HT-29 (cell line): ENCODE measurements at places on chromosomes 5 and 9. TPM values are rescaled to one million over a fixed set of nuclear protein-coding genes. Genes with fewer than 3 reads are reported as not detected.
A peak's percentile ranks its signal among the peaks of the same experiment; 100 is the strongest.

Gene PCDHA8
- total RNA-seq = not detected in 2 replicates

- DNase-seq = peak; percentile 53
These were observed at the start of gene SHB for GRCh38 chr9:38068701-38069628. Gene SHB (minus strand): TSS chr9:38069227. CDS start chr9:38068645, 582 bp downstream.

Gene EIF4E1B
- total RNA-seq = not detected in 2 replicates

- peak; percentile 57 for DNase-seq
These were observed 7.5 kb downstream of the PFDN1 start for GRCh38 chr5:140295414-140295813.

DNA sequence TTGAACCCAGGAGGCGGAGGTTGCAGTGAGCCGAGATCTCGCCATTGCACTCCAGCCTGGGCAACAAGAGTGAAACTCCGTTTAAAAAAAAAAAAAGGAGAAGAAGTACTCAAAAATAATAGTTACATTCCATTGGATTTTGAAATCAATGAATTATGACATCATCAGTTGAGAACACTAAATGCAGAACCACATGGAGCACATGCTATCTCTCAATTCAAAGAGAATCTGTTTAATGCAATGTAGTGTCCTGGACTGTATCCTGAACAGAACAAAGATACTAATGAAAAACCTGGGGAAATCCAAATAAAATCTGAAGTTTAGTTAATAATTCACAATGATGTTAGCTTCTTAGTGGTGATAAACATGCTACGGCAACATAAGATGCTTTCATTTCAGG, 20.3 kb downstream of the CDC14B start:
- no peak for DNase-seq

DNA sequence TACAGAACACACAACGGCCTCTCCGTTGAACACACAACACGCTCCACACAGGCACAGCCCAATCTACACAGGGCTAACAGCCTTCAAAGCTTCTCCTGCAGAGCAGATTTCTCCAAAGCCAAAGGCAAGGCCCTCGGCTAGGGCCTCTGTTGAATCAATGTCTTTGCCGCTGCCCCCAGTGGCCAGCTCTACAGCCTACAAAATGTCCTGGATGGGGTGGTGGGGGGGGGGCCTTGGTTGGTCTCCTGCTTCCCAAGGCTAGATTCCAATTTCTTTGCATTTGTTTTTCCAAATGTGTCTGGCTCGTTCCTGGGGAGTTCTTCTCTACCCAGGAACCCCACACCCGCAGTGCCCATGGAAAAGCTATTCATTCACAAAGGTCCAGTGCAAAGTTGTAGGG, 167.2 kb downstream of the PAX5 start:
- DNase-seq = peak; percentile 8
